ENCODE measurements at places on chromosomes 16 and 17.

GRCh38 chr17:79936641-79937381, 97.6 kb upstream of the CBX4 start:
- no peak for DNase-seq

- DNase-seq = no peak
Measured at GRCh38 chr17:1179112-1179817, 516 bp downstream of the ABR start.

- DNase-seq = no peak
Measured at GRCh38 chr16:58842746-58843145, 108.6 kb upstream of the GOT2 start.

DNA sequence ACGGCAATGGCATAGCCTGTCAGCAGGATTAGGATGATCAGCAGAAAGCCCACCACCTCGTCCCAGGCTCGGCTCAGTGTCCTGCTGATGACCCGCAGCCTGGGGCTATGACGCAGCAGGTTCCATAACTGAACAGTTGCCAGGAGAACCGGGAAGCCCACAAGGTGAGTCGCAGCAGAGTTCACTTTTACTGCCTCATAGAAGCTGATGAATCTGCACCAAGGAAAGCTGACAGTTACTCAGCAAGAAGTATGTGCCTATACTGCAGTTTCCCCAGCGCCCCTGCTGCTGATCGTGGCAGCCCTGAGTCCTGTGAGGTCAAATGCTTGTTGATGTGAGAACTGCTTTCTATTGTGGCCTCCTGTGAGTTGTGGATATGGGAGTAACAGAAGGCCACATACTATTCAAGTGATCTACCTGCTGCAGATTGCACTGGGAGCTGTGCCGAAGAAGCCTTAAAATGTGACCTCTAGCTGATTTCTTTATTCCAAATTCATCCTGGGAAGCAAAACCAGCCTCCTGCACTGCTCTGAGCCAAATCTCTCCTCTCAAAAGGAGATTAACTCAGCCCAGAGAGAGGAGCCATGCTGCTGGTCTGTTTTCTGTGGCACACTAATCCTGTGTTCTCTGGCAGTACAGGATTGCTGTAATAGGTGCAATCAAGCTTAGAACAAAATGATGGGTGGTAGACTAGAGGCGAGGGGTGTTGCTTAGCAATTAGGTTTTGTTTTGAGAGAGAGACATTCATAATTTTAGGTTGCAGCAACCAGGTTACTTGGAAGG, 38.8 kb downstream of the IST1 start:
- no peak for DNase-seq

DNA sequence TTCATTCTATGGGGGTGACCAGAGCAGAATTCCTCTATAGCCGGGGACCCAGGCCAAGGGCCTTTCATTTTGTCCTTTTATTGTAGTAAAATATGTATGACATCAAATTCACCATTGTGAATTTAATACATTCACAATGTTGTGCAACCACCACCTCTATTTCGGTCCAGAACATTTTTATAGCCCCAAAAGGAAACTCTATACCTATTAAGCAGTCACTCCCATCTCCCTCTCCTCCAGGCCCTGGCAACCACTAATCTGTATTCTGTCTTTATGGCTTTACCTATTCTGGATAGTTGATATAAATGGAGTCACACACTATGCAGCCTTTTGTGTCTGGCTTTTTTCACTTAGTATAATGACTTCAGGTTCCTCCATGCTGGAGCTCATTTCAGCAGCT, 9.7 kb upstream of the TNS4 start:
- no peak for DNase-seq

GRCh38 chr16:88785106-88785924, at the start of gene PIEZO1:
Gene PIEZO1, minus strand, starts transcription at chr16:88785220. Its CDS starts 256 bp downstream, at chr16:88784964.
- no peak for DNase-seq

DNA sequence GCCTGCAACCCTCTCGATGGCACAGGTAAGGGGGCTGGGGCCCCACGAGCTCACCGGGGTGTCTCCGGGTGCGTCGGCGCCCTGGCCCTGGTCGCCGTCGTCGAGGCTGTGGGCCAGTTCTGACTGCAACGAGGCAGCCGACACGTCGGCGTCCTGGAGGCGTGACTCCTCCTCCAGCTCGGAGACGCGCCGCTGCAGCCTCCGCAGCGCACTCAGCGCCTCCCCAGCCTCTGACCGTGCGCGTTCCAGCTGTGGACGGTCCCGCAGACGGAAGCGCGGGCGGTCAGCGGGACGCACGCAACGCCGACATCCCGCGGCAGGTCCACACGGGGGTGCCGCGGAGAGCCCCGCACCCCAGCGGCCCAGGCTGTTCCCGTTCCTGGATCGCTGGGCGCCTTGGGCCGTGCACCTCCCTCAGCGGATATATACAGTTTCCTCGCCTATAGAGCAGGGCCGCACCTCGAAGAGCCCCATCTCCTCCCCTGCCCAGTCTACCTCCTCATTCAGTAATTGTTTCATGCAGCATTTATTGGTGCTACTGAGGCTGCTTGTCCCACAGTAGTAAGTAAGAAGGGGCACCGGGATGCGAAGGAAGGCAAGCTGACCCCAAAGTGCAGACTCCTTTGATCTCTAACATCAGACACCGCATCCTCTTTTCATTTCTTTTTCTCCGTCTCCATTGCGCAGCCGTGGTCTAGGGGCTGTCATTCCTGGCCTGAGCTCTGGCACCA, 5.8 kb downstream of the THOC6 start:
- DNase-seq = no peak

GRCh38 chr16:35687781-35688180, 2228.4 kb downstream of the TP53TG3F start:
- no peak for DNase-seq

- no peak for DNase-seq
Measured at GRCh38 chr16:75065521-75066149, 50.9 kb downstream of the LDHD start.

- no peak for DNase-seq
Measured at GRCh38 chr16:27335349-27336053, 21.7 kb downstream of the IL4R start.

- DNase-seq = peak; percentile 67
Measured at GRCh38 chr17:73474370-73474988, 162.7 kb upstream of the CDC42EP4 start.

DNA sequence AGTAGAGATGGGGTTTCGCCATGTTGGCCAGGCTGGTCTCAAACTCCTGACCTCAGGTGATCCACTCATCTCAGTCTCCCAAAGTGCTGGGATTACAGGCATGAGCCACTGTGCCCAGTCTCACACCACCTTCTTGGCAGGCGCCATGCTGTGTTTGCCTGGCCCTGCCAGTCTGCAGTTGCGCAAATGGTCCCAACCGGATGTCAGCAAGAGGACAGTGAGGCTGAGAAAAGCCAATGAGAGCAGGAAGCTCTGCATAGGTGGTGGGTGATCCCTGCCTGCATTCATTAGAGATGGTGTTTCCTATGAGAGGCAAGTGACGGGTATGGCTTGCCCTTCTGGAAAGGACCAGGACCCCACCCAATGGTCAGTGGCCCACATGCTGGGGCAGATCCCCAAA, 59.3 kb downstream of the PECAM1 start:
- DNase-seq = no peak

GRCh38 chr17:47728214-47728877, 4.7 kb upstream of the TBX21 start:
- DNase-seq = no peak

DNA sequence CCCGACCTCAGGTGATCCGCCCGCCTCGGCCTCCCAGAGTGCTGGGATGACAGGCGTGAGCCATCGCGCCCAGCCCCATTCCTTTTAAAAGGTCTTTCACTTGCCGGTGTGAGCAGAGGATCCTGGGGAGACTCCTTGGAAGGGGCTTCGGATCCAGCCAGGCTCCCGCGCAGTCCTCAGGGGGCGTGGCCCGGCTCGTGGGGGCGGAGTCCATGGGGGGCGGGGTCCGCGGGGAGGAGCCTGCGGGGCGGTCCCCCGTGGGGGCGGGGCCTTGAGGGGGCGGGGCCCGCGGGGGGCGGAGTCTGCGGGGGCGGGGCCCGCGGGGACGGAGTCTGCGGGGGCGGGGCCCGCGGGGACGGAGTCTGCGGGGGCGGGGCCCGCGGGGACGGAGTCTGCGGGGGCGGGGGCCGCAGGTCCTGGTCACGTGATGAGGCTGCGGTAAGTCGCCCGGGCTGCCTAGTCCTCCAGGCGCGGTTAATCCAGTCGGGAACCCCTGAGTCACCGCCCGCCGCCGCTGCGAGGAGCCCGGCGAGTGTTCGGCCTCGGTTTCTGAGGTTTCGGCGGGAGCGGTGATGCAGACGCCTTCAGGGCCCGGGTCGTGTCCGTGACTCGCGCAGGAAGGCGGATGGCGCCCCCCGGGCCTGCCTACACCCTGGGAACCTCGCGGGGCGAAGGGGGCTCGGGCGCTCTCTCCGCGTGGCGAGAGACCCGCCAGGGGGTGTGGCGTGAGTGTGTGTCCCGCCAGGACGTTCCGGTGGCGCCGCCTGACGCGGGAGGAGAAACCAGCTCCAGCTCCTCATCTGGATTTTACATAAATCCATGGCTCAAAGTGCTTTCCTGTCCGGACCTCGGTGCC, 23.6 kb upstream of the ABR start:
- DNase-seq = no peak

DNA sequence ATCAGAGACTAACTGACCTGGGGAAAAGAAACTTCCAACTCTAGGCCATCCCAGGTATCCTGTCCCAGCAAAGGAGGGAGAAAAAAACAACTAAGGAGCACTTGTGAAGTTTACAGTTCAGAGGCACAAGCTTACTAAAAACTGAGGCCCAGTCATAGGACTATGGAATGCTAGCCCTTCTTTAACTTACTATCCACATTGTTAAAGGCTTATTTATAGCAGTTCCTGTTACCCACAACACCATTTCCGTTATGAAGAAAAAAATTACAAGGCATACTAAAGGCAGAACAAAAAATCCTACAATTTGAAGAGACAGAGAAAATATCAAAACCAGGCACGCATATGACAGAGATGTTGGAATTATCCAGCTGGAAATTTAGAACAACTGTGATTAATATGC, 159.1 kb downstream of the CDH11 start:
- no peak for DNase-seq

- no peak for DNase-seq
Measured at GRCh38 chr16:64292953-64293352, 828.9 kb downstream of the CDH11 start.

- peak; percentile 85 for DNase-seq
Measured at GRCh38 chr16:82011199-82011641, at the start of gene SDR42E1. Gene SDR42E1, minus strand, starts transcription at chr16:82011470. Its CDS starts 10,612 bp downstream, at chr16:82000858.

GRCh38 chr16:81276323-81276722, 37.8 kb downstream of the BCO1 start:
- no peak for DNase-seq
